MM.1S (cell line): ENCODE measurements at places on chromosomes 5 and 9.

GRCh38 chr5:128695791-128696530, 157.9 kb upstream of the FBN2 start:
- no peak for DNase-seq

GRCh38 chr9:92763721-92764380, 782 bp downstream of the BICD2 start:
- peak; percentile 29 for DNase-seq

GRCh38 chr5:154997746-154998145, 15.8 kb upstream of the KIF4B start:
- DNase-seq = no peak

- DNase-seq = no peak
Measured at GRCh38 chr9:15755660-15756059, 202.8 kb downstream of the CCDC171 start.

DNA sequence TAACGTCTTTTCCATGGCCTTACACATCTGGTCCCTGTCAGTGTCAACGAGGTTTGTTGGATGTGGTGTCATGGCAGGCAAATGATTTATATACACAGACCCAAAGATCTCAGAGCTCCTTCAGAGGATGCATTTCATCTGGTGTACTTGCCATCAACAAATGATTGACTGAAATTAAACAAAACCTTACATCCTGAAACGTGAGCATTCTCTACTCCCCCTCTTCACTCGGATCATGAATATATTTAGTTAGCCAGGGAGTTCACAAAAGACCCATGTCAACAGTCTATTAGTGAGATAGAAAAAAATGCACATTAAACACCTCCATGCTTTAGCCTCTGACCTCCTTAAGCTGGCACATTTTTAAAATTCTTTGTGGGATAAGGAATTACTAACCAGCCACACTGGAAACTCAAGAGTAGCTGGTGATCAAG, 215.6 kb downstream of the EFNA5 start:
- no peak for DNase-seq

DNA sequence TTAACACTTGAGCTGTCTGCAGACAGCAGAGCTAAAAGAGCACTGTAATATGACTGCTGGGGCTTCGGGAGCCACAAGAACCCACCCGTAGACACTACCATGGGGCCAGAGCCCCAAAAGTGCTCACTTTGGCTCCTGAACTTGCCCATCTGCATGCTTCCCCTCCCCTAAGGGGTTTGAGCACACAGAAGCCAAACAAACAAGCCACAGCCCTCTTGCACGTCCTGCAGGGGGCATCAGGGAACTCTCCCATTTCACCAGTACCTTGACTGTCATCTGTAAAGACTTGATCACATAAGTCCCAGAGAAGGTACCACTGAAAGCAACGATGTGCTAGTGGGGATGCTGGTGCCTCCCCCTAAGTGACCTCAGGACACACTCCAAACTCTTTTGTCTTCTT, 681.8 kb downstream of the SEMA5A start:
- peak; percentile 29 for DNase-seq

- DNase-seq = no peak
Measured at GRCh38 chr5:98763001-98763630, 10.3 kb upstream of the RGMB start.
